ENCODE measurements at places on chromosomes 5 and 9.

GRCh38 chr5:97243353-97243752, 60.3 kb upstream of the RIOK2 start:
- no peak for DNase-seq

DNA sequence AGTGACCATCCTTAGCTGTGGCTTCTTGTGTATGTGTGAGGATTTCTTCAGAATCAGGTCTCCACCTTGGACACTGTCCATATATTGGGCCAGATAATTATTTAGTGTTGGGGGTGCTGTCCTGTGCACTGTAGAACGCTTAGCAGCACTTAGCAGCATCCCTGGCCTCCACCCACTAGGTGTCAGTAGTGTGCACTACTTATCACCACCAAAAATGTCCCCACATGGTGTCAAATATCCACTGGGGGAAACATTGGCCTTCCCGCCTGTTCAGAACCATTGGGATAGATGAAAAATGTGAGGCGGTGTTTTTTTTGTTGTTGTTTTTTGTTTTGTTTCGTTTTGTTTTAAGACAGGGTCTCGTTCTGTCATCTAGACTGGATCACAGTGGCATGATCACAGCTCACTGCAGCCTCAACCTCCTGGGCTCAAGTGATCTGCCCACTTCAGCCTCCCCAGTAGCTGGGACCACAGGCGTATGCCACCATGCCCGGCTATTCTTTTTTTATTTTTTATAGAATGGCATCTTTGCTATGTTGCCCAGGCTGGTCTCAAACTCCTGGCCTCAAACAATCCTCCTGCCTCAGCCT, 67.7 kb downstream of the TENT4A start:
- DNase-seq: peak; percentile 42

DNA sequence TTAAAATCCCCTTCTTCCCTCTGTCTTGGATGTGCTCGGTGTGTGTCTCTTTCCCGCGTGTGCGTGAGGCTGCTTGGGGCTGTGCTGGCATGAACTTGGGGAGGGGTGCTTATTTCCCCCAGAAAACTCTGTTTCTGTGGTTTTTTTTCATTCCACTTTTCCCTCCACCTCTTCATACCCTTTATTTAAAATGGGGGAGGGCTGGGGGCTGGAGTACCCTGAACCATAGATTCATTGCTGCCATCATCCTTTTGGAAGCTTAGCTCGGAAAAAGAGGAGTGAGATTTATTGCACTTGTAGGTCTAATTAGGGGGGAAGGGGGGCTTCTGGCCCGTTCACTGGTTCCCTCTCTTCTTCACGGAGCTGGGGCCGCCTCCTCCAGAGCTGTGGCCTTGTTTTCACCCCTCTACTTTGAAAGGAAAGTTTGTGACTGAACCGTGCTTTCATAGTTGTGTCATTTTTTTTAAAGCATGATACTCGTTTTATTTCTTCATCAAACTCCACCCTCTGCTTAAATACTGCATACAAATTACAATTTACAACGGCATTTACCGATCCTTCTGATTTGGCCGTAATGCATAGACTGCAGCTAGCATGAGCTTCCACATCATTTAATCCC, 2.9 kb downstream of the NR2F1 start:
- DNase-seq: no peak

DNA sequence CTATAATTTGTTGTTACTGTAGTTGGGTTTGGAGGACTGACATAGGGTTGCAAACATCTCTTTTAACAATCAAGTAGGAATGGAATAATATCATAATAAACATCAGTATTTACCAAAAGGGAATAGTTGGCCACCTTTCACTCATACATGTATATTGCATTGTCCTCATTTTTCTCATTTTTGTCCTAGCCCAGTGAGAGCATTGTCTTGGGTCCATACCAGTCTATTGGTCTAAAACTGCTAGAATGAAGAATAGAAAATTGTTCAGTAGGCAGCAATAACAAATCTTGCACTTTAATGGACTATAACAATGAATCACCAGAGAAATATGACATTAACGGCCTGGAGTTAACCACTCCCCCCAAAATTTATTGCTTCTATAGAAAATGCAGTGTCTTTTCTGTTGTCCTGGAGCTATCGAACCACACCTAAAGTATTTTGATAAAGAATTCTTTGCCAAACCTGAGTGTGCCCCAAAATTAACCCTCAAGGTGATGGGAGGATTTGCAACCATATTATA, 80.9 kb upstream of the IL33 start:
- no peak for DNase-seq

All from activated CD4-positive, alpha-beta T cell treated with anti-CD3 and anti-CD28 coated beads, Interleukin-2, amount 10 ng/mL, durations not matched to agents 7 days and 5 days (primary cell).